ENCODE measurements at places on chromosomes 13 and 19.
A peak's percentile ranks its signal among the peaks of the same experiment; 100 is the strongest.

DNA sequence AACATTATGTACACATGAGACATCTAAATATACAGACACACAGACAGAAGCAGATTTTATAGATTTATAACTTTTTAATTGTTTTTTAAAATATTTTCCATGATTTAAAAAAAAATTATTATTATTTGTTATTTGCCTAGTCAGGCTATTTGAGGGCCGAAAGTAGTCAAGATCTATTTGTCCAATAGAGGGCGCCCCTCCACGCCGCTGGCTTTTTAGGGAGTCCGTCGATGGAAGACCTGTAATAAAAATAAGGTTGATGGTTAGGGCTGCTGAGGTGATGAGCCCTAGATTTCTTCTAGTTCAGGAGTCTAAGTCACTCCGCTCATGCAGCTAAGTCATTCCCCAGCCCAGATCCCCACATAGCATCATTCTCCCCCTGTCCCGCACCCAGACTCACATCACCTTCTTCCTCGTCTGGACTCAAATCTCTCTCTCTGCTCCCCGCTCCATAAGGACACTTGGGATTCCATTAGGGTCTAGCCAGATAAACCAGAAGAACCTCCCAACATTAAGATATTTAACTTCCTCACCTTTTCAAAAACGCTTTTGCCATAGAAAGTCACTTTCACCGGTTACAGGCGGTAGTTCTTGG lies 33.9 kb upstream of the CEACAM21 start:
- DNase-seq: peak; percentile 78

DNA sequence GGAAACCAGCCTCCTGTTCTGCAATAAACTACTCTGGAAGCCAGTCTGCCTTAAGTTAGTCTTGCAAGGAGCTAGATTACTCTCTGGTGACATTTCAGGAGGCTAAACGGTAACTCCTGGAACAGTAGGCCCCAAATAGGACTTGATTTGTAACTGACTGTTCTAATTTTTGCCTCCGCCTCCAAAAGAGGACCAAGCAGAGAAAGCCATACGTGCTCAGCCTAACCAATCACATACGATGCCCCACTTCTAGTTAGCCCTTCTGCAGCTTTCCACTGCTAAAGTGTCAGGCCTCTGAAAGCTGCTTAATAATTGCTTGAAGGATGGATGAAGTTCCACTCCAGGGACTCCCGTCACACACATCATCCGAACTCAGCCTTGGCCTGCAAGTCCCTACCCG lies 744 bp downstream of the ZNF805 start:
- DNase-seq: no peak

- DNase-seq: no peak
Measured at GRCh38 chr13:33637978-33638743, 179.8 kb upstream of the RFC3 start.

- peak; percentile 85 for DNase-seq
Measured at GRCh38 chr19:45779231-45780145, 2.8 kb downstream of the DMPK start.

DNA sequence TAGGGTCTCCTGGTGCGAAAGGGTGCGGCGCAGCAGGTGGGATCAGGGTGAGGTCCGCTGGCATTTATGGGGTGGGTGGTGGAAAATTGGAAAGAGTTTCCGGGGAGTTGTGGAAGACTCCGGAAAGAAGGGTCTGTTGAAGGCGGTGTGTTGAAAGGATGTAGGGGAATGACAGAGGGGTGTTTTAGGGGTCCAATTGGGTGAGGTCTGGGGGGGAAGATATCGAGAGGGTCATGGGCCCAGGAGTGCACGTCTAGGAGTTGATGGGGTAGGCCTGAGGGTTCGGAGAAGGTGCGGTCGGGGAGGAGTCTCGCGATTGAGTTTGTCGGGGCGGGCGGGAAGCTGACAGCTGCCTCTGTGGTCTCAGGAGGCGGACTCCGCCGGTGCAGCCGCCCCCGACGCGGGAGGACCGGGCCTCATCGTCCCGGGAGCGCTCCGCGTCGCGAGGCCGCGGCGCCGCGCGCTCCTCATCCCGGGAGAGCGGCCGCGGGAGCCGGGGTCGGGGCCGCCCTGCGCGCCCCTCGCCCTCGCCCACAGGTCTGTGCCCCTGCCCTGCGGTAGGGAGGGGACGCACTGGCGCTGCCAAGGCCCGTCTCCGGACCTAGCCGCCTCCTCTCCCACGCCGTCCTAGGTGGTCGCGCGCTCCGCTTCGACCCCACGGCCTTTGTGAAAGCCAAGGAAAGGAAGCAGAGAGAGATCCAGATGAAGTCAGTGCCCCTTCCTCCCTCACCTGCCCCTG lies 7.0 kb downstream of the PGLYRP1 start:
- peak; percentile 30 for DNase-seq

- no peak for DNase-seq
Measured at GRCh38 chr13:88068316-88068715, 397.1 kb downstream of the SLITRK5 start.

DNA sequence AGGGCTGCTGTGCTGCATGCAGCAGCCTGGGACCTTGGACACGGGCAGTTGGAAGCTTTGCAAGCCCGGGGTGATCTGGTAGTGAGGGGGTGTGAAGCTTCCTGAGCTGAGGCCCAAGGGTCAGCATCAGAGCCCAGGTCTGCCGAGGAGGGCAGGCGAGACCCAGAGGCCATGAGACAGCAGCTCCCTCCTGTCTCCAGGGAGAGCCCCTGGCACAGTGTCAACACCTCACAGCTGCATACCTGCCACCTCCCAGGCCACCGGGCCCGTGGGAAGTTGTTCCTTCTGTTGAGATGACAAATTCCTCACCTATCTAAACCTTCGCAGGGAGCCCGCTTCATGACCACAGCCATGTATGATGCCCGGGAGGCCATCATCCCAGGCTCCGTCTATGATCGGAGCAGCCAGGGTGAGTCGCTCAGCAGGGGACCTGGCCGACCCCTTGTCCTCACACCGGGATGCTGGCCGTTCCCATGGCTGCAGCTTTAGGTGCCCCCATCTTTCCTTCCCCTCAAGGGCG lies 32.1 kb downstream of the CERS1 start:
- no peak for DNase-seq

GRCh38 chr13:48561466-48562235 lies 28.8 kb upstream of the RCBTB2 start:
- DNase-seq: no peak

GRCh38 chr19:10871711-10872545 lies 575 bp downstream of the CARM1 start:
- DNase-seq: no peak

DNA sequence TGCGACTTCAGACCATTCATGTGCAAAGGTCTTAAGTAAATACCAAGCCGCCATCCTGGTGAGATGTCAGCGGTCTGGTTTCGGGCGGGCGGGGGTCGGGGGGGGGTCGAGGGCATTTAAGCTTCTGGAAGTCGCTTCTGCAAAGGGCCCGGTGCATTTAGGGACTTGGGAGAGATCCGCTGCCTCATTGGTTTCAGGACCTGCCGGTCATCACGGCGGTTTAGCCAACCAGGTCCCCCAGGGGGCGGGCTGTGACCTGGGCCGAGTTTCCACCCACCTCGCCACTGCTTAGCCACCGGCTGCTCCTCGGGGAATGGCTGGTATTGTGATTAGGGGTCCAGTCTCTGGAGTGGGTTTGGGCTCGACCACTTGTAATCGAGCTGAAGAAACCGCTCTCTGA lies 7.8 kb downstream of the ANKLE1 start:
- peak; percentile 62 for DNase-seq

DNA sequence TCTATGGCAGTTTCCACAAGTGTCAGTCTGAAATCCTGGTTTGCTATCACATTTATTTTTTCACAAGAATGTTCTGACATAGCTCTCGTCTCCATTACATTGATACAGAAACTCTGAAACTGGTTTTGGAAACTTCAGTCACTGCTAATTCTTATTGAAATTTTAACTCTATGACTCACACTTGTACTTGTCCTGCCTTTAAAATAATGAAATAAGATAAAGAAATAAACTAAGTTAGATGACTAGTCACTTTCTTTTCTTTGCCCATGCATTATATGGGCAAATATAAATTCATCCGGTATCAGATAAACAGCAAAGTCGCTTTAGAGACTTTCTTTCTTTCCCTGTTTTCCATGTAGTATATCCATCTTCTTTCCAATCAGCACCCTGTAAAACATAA lies 257.5 kb downstream of the PCDH9 start:
- DNase-seq: no peak

- no peak for DNase-seq
Measured at GRCh38 chr19:1765904-1766799, 12.8 kb downstream of the ONECUT3 start.

- no peak for DNase-seq
Measured at GRCh38 chr19:39372047-39372802, 18.7 kb downstream of the PAF1 start.

DNA sequence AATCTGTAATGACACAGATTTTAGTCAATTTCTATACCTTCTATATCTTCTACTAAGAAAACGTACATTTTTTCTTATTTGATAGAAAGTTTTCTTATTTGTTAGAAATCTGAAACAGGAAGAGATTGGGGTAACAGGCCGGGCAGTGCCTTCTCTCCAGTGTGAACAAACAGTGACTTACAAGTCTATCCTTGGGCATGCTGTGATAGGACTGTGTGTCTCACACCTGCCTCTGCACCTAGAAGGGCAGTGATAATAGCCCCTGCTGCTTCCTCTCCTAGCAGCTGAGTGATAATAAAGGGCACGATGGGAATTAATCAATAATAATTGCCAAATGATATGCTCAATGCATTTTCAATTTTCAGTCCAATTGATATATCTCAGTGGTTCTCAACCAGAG lies 1.4 kb downstream of the TMEM272 start:
- no peak for DNase-seq

GRCh38 chr19:55611300-55611982 lies 6.0 kb downstream of the ZNF865 start:
- no peak for DNase-seq

DNA sequence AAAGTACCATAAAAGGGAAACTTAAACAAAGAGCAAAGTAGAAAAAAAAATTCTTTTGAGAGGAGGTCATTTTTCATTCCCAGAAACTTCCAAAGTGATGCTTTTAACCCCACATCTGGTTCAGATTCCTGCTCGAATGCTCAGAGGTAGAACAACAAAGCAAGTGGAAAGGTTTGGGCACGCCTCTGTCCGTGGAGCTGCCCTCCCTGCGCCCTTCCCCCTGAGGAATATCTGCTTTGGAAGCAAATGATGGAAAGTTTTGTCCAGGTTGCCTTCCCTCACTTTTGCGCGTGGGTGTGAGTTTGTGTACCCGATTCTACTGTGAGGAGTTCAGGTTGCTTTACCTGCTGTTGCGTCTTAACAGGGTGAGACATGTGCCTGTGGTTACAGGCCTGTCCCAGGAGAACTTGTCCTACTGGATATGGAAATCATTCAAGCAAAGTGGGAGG lies 110.2 kb downstream of the KLF5 start:
- DNase-seq: no peak

- no peak for DNase-seq
Measured at GRCh38 chr13:96850538-96851145, 143.6 kb downstream of the OXGR1 start.

- DNase-seq: no peak
Measured at GRCh38 chr19:18558202-18558555, 509 bp downstream of the KXD1 start.

DNA sequence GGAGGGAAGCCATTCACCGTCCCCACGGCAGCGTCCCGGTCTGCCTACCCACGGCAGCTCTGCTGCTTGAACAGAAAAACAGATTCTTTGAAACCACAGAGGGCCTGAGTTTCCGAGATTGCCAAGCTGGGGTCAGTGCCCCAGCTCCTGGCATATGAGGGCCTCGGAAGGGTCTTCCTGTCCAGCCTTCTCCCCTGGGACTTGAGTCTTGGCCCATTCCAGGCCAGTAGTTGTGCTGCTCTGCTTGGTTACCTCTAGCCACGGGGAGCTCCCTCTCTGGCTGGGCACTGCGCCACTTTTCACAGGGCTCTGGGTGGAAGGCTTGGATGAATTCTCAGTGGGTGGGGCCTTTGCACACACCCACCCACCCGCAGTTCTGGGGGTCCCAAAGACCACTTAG lies 8.6 kb upstream of the SPIB start:
- DNase-seq: no peak

GRCh38 chr13:76783798-76784197 lies 102.4 kb downstream of the KCTD12 start:
- no peak for DNase-seq

DNA sequence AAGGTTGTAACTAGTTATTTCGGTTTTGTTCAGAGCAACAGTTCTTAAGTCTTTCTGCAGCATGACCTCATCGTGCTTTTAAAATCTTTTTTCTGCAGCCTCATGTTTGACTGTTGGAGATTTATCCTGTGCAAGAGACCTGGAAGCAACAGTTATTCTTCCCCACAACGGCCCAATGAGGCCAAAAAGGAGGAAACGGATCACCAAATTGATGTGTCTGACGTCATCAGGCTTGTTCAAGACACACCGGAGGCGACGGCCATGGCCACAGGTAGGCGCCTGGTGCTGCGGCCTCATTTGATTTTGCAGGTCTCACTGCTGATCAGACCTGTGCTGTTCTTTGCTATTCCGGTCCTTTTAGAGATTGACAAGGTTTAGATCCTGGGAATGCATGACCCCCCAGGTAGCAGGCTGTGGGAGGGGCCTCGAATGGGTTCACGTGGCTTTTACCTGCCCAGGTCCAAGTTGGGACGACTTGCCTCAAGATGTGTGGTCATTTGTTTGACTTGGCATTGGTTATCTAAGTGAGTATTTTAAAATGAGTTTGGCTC lies 66.8 kb upstream of the MCF2L start:
- no peak for DNase-seq

DNA sequence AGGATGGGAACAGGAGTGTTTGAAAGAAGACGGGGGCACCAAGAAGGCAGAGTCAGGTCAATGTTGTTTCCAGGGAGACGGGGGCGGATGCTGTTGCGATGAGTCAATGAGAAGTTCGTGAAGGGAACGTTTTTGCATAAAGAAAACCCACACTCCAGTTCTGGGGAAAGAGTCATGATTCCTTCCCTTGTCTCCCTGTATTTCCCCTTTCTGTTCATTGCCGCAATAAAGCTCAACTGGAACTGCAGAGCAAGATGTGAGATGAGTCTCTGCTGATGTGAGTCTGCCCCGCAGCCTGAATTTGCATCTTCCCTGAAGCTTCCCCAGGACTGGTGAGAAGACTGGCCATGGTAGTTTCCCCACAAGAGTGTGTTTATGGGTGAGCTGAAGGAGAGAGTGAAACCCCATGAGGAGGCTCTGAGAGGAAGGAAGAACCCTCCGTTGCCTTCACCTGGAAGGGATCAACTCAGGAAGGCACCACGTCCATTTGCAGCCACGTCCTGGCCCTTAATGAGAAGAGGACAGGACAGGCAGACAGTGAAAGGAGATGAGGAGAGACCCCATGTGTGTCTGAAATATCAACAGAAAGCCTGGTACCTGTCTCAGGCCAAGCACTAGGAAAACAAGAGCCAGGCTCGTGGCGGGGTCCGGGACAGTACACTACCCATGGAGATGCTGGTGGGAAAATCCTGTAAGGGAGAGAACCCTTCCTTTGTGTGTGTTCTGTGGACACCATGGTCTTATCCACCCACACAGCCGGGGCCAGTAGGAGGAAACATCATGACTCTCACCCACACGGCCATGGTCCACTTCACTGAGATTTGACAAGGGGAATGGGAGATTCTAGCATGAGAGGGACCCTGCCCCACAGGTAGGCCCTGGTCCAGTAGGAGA lies 13.7 kb downstream of the LILRA1 start:
- peak; percentile 32 for DNase-seq

Data from CD4-positive, alpha-beta T cell treated with Interleukin-15 for 1 hour (primary cell).